Aorta (tissue), 5 donors: ENCODE measurements at places on chromosomes 6 and 20. TPM values are rescaled to one million over a fixed set of nuclear protein-coding genes. Genes with fewer than 3 reads are reported as not detected.

The GCNT2 gene
- 14.6 TPM for total RNA-seq

- no peak for DNase-seq
These were observed 50.5 kb upstream of the IBTK start for GRCh38 chr6:82298012-82298411.

GRCh38 chr6:118304321-118304720 lies 243.8 kb upstream of the PLN start:
- DNase-seq: no peak

DNA sequence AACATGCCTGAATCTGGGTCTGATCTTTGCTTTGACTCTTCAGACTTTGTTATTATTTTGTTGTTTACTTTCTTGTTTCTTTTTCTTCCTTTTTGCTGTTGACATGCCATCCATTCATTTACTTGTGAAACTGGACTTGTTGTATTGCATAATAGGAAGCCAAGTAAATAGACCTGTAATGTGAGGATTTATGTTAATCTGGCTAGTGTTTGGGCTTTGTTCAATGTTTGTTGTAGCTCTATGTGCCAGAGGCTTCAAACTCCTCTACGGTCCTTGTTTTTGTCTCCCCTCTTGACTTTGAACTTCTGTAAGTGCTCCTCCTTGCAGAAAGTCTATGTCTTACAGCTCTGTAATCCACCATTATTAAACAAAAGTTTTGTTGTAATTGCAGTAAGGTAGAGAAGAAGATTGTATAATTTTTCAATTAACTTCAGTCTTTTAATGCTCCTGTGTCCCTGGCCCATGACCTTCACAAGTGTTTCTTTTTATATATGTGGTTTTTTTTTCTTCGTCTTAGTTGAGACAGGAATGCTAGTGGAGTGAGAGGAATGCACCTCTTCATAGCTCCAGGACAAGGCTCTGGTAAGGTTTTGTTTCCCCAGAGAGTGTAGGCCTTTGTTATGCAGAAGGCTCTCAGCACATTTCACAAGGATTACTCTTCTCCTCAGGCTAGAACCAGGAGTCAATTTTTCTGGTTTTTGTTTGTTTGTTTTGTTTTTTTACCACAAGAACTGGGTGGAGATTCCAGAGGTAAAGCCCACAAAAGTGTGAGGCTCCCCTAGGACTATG lies 1061.8 kb upstream of the CITED2 start:
- DNase-seq: no peak

GRCh38 chr20:60300374-60300773 lies 342.2 kb downstream of the CDH26 start:
- DNase-seq: no peak

DNA sequence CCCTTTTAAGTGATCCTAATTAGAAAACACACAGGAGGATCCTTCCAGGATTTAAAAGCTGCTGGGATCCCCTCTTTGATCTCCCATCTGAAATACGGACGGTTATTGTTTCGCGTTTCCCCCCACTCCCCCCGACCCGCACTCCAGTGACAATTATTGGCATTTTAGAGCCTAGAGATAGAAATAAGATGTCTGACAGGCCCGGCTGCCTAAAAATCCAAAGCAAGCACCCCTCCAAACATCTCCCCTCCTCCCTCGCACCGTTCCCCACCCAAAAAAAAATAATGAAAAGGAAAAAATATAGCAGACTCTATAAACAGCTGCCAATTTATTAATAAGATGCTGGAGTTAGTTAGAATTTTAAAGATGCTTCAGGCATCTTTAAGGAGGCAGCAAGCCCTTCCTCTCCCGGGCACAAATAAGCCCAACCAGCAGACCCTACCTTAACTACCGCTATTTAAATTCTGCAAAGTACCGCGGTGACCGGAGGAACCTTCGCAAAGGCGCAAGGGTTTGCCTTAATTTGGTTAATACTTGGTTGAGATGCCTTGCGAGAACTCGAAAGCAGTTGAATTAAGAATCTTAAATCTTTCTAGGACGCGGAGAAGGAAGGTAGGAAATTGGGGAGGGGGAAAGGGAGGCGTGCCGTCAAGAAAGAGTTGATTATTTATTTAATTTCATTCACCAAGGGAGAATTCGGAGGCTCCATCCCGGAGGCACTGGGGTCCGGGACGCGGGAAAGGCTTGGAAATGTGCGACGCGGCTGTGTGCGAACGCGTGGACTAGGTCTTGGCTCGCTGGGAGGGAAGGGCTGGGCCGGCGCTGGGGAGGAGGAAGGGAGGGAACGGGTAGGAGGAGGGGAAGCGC lies 1.5 kb upstream of the ISM1 start:
- DNase-seq: no peak

DNA sequence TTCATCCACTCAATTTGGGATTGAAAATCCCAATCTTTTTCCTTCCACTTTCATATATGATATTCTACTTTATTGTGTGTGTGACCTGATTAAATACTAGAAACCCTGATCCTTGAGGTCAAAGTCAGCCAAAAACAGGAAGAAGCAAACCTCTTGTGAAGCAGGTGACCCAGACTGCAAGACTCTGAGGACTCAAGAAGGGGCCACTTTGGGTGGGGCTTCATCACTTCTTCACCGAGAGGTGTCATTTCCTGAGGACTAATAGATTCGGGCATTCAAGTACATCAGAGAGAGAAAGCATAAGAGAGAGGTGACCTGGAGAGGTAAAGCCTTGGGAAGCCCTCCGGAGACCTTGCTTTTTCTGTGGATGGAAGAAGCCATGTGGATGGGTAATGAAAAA lies 129.0 kb downstream of the CFAP61 start:
- DNase-seq: no peak
